ENCODE measurements at places on chromosomes 1 and 21.

DNA sequence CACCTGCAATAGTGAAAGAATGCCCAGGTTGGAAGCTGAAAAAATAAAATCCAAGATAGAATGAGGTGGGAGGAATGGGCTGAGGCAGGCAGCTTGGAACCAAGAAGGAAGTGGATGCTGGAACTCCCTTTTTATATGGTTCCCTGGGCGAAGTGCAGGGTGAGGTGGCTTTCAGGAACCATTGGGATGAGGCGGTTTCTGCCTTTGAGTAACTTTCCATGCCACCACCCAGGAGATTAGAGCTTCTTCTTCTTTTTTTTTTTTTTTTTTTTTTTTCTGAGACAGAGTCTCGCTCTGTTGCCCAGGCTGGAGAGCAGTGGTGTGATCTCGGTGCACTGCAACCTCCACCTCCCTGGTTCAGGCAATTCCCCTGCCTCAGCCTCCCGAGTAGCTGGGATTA, 17.8 kb upstream of the MRPS6 start:
- DNase-seq: no peak

DNA sequence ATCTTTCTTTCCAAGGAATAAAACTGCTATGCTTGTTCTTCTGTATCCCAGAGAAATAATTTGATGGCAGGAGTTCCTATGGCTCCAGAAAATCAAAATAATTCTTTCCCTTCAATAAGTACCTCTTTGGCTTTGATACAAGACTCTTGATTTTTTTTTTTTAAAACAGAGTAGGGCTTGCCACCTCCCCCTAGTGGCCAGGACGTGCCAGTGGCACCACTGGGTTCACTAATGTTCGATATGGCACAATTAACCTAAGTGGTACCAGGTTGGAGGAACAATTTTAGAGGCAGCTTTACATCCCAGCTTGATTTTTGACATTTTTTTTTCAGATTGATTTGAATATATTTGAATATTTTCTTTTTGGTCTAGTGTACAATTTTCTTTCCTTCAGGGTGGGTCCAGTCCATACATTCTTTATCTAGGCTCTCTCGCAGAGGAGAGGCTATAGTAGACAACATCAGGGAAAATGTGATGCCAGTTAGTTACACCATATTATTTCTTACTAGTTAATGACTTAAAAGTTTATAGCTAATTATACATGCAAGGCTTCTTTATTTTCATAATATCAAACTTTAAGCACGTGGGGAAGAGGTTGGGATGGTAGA, 330.9 kb downstream of the S1PR1 start:
- peak; percentile 43 for DNase-seq

DNA sequence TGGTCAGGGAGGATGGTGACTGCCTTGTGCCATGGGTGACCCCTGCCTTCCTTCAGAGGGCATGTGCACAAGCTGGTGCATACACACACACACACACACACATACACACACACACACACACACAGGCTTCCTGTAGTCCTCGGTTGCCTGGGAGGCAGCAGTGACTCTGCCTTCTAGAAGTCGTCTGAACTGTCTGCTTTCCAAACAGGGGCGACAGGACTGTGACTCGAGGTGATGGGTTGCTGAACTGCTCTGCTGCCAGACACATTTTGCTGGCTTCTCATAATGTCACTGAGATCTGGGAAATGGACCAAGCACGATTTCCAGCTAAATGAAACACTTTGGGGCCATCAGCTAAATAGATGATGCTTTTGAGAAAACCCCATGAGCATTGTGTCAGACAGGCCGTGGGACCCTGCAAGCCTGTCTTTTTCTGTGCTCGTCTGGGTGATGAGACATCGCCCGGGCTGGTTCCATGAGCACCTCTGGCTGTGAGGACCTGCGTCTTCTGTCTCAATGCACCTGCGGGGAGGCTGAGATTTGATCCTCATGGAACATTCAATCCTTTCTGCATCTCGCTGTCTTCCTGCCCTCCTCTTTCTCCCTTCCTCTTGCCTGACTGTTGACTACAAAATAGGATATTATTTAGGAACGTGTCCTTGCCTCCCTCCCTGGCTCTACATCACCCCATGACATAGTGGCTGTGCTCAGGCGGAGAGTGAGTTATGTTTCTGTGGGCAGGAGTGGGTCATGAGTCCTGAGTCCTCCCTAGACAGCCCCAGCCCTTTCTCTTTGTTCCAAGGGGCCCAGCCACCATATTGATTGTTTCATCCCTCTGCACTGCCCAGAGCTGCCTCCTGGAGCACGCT, 436.8 kb downstream of the CAMTA1 start:
- no peak for DNase-seq

GRCh38 chr1:231507476-231508355, 20.8 kb upstream of the TSNAX start:
- DNase-seq: no peak
